ENCODE measurements at places on chromosomes 1 and 21.

DNA sequence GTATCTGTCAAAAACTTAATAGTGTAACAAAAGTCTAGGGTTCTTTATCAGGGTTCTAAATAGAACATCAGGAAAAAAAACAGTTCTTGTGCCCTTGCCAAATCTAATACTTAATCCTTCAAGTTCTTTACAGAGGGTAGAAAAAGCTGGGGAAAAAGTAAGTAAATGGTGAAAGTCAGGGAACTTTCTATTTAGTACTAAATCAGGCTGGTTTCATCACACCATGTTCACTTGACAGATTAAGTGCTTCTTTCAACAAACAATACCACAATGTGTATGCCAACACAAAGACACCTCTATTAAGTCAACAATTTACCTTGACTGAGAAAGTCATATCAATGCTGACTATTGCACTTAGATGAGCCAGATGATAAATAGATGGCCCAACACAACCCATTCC, 9.7 kb downstream of the DBT start:
- DNase-seq: no peak

GRCh38 chr1:109370712-109371340, 26.9 kb downstream of the SORT1 start:
- no peak for DNase-seq

DNA sequence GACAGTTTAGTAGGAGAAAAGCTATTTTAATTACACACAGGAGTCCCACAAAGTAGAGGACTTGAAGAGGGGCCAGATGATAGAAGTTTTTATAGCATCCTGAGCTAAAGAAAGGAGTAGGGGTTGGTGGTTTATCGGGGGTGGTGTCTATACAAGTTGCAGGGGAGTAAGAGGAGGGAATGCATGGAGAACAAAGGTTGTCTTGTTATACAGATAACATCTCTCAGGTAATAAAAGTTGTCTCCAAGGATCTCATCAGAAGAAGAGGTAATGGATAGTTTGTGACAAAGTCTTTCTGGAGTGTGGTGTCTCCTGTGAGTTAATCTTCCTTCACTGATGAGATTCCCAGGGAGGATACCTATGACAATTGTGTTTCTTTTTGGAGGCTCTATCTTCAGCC, 23.4 kb upstream of the NUF2 start:
- no peak for DNase-seq

DNA sequence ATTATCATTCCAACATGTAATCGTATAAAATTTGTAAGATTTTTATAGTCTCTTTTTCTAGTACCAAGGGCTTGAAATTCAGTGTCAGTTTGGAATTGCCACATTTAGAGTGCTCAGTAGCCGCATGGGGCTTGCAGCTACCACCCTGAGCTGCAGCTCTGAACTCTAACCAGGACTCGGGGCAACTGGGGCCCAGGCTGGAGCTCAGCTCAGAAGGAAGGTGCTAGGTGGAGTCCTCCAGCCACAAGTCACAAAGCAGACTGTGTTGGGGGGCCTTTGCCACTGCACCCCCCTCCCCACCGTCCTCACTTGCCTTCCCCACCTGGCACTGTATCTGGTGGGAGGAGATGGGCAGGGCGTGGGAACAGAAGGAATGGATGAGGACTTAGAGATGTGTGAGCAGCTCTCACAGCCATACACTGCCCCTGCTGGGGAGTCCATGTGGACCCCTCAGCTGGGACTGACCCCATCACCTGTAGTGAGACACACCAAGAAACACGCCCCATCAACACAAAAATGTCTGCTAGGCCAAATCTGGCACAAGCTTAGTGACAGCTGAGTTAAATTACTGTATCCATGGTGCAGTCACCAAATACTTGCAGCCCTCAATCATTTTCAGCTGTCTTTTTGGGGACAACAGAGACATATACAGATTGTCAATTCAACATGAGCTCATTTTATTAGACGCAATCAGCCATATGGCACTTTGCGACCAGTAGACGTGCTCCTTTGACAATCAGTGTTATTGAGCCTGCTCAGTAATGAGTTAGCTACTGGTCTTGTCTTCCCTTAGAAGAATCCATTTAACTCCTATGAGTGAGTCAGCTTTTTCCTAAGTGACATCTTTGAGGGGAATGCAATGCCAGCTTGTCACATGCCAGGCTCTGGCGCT, 241.7 kb upstream of the RAB4A start:
- DNase-seq: no peak

GRCh38 chr1:228454238-228454637, 32.9 kb upstream of the RNF187 start:
- no peak for DNase-seq

- no peak for DNase-seq
Observed at GRCh38 chr1:76075188-76075489, 593 bp downstream of the ST6GALNAC3 start.

DNA sequence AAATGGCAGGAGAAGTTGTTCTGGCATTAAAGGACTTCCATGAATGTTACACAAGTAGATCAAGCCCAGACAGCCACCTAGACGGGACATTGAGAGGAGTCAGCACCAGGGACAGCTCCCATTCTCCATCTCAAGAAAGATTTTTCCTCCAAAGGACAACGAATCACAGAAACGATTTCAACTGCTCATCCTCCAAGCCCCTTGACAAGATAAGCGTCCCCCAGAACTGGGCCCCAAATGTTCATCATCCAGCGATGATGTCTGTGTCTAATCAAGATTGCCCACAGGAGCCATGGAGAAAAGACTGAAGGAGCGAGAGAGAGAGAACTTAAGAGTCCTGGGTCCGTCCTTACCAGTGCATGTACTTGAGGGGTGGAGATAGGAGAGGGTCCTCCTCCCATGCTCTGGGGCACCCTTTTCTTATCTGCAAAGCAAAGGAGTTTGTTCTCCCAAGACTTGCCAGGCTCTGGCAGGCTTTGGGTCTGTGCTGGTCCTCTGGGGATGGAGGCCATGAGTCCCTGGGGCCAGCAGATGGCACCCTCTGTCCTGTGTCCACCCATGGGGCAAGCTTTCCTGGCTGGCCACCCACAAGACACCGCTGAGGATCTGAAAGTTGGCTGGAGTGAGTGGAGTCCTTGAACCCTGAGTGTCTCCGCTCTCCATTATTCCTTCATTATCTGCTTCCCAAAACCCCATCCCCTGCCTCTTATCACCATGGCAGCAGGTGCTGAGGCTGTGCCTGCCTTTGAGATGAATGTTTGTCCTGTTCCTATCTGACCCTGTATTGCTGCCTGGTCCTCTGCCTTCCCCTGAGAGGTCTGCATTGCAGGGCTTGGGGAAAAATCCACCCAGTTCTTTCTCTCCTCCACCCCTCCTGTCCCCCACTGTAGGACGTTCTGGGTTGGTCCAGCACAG, 164.6 kb downstream of the ACTL8 start:
- DNase-seq: no peak

GRCh38 chr1:76725864-76726619, 141.2 kb upstream of the ST6GALNAC5 start:
- no peak for DNase-seq

GRCh38 chr1:72705921-72706320, 423.6 kb upstream of the NEGR1 start:
- DNase-seq: no peak

GRCh38 chr1:119327094-119327449, 41.5 kb upstream of the HAO2 start:
- no peak for DNase-seq

GRCh38 chr1:223077247-223077833, 65.7 kb downstream of the TLR5 start:
- no peak for DNase-seq

DNA sequence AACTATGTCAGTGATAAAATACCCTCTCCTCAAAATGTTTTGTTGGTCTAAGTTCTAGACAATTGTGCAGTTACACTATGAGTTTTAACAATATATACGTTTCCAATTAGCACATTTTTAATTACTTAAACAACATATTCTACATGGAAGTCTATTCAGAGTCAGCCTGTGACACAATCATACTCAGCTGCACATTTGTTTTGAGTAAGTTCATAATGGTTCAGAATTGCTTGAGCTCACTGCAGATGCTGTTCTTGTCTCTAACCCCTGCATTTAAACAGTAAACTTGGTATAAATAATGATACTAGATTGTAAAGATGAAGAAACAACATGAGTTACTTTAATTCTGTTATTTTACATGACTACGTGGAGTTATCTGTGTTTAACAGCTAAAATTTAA, 30.6 kb downstream of the CDKN2C start:
- DNase-seq: no peak

DNA sequence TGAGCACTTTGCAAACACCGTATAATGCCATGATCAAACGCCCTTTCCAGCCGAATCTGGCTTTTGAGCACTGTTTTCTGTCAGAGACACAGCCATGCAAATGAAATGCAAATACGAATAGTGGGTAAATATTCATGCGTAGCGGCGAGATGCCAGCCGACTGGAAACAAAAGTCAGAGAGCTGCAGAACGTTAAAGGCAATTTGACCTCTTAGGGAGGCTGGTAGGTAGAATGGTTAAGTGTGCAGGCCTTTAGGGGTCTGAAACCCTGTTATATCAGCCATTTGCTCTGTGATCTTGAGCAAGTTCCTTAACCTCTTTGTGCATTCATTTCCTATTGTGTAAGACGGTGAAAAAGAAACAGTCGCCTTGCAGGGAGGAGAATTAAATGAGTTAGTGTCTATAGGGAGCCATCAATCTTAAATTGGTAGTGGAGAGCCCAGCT, 6.5 kb upstream of the SDHB start:
- no peak for DNase-seq

DNA sequence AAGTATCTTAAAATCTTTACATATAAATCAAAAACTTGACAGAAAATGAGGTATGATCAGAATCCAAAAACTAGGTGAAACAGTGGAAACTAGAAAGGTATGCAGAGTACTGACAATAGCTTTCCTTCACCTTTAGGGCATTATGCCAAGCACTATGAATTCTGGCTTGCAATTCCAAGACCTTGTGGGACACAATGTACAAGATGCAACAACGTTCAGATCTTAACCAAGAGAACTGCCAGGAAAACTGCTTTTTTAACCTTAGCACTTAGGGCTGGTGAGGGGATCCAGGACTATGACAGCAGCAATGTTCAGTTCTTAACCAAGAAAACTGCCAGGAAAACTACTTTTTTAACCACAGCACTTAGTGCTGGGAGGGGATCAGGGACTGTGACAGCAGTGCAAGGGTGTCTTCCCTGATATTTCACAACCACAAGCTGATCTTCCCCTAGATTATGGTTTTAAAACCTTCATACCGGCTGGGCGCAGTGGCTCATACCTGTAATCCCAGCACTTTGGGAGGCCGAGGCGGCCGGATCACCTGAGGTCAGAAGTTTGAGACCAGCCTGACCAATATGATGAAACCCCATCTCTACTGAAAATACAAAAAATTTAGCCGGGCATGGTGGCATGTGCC, 22.3 kb downstream of the FOXJ3 start:
- no peak for DNase-seq

DNA sequence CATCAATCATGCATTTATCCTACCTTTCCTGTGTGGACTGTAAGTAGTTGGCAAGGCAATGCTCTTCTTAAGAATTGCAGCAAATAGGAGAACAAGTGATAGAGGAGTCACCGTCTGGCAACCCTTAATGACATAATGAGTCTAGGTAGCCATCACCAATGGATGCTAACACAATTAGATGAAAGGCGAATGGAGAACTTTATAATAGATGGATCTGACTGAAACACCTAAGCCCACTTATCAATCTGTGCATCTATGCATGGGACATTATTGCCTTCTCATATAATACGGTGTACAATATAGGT, 18.9 kb upstream of the CAPN8 start:
- DNase-seq: no peak

GRCh38 chr21:45543371-45543709, 1.1 kb upstream of the SLC19A1 start:
- no peak for DNase-seq

GRCh38 chr1:61424382-61424781, 300.6 kb downstream of the TM2D1 start:
- DNase-seq: no peak

DNA sequence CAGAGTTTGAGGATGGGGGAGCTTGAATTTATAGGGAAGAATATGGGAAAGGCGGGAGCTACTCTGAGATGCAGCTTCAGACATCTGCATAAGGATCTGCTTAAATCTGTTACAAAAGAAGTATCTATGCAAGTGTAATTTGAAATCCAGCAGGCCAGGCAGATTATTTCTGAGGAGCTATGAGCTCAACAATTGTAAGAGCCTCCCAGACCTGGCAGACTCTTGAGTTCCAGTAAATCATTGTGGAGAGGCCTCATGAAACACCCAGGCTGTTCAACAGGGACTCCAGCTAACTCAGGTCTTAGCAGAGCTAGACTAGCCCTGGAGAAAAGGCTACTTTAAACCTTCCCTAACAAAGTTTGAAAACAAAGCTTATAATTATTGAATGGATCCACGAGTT, 647.5 kb upstream of the CHRM3 start:
- no peak for DNase-seq

DNA sequence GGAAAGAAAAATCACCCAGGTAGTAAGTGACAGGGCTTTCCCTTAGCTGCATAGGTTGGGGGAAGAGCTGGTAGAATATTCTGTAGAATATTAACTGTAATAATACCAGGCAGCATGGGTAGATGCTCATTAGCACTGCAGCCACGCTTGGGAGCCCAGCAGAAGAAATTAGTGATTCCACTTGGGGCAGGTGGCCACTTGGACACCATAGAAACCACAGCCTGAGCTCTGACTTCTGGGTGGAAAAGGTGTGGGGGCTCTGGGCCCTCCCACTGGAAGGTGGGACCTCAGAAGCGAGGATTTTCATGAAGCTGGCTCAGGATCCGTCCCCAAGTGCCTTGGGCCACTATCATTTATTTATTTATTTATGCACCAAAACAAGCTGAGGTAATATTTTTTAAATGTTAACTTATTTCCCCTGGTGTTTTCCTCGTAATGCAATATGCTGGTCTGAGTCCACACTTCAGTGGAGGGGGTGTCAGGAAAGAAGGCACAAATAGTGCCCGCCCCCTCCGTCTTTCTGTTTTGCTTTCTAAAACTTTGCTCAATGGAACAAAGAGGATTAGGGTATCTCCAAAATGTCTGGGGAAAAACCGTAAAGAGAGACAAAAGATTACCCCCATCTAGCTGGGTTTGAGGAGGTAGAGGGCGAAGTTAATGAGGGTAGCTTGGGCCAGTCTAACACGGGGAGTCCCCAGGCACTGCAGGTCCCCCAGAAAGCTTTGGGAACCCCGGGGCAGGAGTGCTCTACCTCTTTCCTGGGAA, 75.2 kb upstream of the GADD45A start:
- DNase-seq: no peak

DNA sequence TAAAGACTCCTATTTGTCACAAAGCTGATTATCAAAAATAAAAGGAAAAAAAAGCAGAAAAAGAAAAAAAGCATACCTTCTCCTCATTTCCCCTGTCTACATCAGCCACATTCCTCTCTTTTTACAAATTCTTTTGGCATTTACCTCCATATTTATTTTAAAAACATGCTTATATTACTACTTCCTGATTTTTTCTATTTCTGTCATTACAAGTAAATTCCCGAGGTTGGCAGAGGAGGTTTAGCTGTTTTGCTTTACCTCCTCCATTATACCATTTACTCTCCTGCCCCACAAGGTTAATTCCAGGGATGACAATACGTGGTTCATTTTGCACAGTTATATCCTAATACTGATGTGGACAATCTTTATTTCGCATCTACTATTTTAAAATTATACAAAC, 26.3 kb upstream of the CD34 start:
- DNase-seq: no peak

All from stimulated activated CD4-positive, alpha-beta T cell treated with anti-CD3 and anti-CD28 coated beads, TNF-alpha, amount 100 ng/mL, for 24 hours (primary cell).